ENCODE measurements at places on chromosomes 13 and 19.

DNA sequence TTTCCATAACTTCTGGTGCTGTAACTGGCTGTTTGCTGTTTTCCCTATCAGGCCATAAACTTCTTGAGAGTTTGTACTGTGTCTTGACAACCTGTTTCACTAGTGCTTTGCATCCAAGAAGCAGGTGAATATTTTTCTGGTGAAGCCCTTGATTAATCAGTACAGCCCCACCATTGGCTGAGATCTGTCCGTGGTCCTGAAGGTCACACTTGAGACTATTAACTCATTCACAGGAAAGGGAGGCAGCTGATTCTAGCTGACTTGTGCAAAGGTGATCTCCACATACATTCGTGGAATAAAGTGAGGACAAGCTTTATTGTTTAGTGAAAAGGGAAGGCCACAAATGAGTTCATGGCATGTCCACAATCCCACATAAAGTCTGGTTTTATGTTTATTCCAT is 61.4 kb upstream of the ZNF835 start:
- no peak for DNase-seq

DNA sequence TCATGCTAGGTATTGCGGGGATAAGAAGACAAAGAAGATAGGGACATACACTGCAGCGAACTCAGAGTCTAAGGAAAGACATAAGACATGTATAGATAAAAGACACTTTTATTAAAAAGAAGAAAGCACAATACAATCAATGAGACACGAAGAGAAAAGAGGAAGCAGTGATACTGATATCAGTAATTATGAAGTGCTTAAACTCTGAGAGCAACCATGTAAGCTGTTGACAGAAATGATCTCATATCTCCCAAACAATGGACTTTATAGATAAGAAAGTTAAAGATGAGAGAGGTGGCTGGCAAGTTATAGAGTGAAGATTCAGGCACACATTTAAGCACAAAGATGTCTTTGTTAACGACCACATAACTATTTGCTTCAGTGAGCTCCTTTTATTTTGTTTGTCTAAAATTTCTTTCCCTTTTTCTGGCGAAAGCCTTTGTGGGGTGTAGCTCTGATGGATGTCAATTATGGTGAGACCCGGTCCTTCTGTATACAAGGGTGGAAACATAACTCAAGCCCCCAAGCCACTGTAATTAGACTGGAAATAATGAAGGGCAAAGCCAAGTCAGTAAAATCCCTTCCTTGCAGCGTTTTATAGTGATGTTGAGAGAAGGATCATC is 818.0 kb upstream of the SLC10A2 start:
- no peak for DNase-seq

DNA sequence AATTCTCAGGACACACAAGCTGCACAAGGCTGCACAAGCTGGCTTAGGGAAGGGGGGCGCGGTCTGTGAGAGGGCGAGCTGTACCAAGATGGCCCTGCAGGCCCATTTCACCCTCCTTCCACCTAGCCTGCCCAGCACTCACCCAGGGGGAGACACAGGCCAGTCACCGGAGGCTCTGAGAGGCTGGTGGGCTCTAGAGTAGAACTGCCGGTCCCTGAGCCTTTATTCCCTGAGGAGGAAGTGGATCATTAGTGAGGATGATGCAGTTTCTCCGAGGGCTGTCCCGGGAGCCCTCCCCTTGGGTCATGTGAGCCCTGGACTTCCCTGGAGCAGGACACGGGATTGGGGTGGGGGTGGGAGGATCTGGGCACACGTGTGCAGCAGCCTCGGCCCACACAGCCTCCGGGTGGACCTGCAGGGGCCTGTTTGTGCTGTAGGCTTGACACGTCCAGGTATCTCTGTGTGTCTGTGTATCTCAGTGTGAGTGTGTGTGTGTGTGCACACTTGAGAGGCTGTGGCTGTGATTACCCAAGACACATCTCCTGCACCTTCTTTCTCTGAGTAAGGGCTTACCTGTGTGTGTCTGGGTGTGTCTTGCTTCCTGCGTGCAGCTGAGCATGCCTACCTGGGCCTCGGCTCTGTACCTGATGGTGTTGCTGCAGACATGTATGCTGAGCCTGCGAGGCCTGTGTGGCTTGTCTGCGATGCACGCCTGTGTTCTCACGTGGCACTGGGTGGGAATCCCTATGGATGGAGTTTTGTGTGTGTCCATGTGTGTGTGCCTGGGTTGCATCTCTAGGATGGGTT is at the start of gene ACP5:
ACP5 (minus strand) TSS at position 195 of the 807 bp plus-strand sequence. CDS start 328 bp downstream, outside the sequence.
- DNase-seq, result no peak

DNA sequence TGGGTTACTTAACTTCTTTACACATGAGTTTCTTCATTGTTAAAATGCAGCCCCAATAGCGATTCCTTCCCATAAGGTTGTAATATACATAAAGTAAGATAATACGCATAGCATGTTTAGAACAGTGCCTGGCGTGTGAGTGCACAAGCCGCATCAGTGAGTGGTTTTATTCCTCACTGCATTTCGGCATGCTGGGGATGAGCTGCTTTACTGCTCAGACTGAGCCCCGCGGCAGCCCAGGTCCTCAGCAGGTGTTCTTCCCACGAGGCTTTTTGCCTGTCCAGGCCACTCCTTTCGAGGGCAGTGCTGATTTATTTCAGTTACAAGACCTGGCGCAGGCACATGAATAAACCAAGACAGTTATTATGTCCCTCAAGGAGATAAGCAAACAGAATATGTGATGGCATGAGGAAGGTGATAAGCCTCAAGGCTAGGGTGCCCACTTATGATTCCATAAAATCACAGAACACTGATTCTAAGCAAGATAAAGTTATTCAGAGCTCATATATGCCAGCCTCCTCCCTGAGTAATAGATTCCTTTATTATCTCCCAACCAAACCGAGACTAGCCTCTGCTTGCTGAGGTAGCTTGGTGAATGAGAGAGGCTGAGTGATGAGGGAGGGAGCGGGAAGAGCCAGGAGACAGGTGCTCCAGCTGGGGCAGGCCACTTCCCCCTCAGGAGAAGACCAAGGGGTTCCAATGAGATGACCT is 505.5 kb downstream of the DIAPH3 start:
- DNase-seq, result no peak

DNA sequence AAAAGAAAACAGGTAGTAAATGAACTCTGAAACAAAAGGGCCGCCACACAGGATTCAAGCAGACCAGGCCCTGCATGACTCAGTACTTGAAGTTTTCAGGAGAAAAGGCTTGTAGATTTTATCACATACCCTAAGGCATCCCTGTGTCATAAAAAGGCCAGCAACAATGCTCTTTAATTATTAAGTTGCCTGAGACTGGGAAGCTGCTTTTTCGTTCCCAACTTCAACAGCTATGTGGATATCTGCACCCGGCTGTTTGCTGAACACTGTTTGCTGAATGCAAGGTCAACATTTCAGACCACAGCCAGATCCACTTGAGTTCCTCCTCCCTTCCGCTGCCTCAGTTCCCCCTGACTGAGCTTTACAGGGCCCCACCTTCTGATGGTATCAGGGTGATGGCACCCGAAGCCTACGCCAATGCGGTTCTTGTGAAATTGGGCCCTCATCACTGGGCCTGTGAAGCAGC is 6.1 kb upstream of the ECH1 start:
- DNase-seq, result no peak

DNA sequence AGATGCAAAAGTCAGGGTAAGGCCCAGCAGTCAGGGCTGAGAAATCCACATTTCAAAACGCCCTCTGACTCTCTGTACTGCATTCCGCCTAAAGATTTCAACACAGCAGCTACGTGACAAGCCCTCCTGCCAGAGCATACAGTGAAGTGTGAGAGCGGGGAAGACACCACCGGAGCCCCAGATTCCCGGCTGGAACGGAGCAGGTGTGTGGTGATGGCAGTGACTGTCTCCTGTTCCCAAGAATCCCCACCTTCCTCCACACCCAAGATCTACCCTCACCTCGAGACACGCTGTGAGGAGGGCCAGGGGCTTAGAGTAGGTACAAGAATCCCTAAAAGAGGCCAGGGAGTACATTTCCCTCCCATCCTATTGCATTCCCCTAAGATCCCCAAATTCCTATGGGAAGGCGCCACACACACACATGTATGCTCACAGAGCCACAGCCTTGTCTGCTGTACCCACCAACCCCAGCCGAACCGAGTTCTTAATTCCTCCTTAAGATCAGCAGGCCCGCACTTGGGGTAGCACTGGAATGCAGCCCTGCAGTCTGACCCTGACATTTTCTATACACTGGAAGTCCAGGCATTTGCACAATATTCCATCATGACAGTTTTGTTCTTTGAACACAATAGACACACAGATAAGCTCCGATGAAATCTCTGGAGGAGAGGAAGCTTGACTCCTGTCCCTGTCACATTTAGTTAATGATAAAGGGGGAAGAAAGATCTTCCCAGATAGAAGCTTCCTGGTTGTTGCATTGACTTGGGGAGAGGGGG is 102.9 kb downstream of the FOXO1 start:
- no peak for DNase-seq

DNA sequence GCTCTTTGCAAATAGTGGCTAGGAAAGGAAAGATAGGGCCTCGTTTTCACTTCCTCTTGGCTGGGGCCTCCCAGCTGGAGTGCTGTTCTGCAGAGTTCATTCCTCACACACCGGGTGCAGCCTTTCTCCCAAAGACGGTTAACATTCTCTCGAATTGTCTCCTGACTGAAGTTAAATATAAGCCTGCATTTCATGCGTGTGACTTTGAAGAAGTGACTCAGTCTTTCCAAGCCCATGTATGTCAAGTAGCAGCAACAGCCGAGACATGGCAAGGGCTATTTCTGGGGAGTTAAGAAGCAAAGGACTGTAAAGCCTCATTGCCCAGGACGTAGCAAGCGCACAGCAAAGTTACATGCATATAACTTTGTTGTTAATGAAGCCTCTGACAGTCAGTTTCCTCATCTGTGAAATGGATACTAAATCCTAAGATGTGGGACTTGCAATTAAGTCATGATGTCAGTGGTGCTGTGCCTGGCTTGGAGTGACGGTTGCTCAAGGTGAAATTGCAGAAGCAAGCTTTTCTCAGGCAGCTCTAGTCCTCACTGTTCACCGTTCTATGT is 502.4 kb downstream of the MYO16 start:
- DNase-seq, result no peak

- DNase-seq, result no peak
Observed at GRCh38 chr19:1844513-1845124, 3.7 kb downstream of the REXO1 start.

GRCh38 chr13:22187329-22187728 is 516.5 kb downstream of the FGF9 start:
- no peak for DNase-seq

DNA sequence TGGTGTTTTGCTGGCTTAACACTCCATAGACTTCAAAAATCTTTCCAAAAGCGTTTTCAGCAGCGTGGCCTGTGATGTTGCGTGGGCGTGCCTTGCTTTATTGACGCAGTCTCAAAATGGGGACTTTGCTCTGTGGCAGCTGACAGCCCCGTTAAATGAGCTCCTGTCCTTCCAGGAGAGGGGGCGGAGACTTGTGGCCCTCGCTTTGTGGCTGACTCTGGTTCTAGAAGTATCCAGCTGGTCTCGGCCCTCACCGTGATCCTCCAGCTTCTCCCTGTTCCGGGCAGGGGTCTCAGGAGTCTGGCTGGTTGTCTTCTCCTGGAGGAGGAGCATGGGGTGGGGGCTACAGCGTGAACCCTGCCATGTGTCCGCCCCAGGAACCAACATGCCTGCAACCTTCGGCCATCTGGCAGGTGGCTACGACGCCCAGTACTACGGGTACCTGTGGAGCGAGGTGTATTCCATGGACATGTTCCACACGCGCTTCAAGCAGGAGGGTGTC is 8.4 kb upstream of the ZNF554 start:
- DNase-seq, result no peak

- DNase-seq, result no peak
Observed at GRCh38 chr19:52034051-52034728, 6.0 kb upstream of the ZNF614 start.

DNA sequence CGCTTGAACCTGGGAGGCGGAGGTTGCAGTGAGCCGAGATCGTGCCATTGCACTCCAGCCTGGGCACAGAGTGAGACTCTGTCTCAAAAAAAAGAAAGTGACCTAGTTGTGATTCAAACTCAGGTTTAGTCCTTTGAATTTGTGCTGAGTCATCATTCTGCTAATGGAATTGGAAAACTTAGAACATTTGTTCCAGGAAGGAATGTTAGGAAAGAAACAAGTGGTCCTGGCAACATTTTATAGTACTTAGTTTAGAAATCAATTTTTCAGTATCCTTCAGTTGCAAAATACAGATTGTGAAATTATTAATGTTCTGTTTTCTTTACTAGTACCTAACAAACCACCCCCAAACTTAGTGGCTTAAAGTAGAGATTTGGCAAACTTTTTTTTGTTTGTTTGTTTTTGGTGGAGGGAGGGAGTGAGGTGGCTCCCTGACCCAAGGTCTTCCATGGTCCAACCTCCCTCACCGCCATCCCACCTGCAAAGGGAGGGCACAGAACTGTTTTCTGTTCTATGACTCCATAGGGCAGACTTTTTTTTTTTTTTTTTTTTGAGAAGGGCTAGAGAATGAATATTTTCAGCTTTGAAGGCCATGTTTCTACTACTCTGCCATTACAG is 9.2 kb upstream of the SULT2A1 start:
- DNase-seq, result no peak

GRCh38 chr19:43532571-43532961 is 422 bp upstream of the ZNF575 start:
- no peak for DNase-seq

GRCh38 chr13:78816592-78816991 is 157.6 kb upstream of the OBI1 start:
- no peak for DNase-seq

GRCh38 chr13:32056316-32056715 is 24.7 kb downstream of the FRY start:
- DNase-seq, result no peak

GRCh38 chr13:52399708-52400107 is 6.3 kb downstream of the THSD1 start:
- no peak for DNase-seq

GRCh38 chr13:50334944-50335343 is 319.7 kb downstream of the KCNRG start:
- DNase-seq, result no peak

GRCh38 chr19:18340990-18341868 is 831 bp downstream of the PGPEP1 start:
- no peak for DNase-seq

DNA sequence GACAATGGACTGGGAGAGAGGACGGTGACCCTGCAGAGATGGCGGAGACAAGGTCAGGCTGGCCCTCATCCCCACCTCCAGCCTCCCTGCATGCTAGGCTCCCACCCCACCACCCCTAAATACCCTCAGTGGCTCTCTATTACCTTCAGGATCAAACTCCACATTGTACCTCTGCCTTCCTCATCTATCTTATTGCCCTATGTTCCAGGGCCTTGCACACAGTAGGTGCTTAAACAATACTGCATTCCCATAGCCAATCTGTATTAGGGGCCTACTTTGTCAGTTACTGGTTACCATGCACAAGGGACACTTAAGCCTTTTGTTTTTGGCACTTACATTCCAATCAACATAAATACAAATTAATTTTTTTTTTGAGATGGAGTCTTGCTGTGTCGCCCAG is 6.5 kb downstream of the PALM3 start:
- no peak for DNase-seq

GRCh38 chr13:39353988-39354387 is 249.0 kb downstream of the LHFPL6 start:
- DNase-seq, result peak; percentile 15

- no peak for DNase-seq
Observed at GRCh38 chr13:98557937-98558792, 18.7 kb downstream of the STK24 start.

Data from fibroblast of skin of left quadriceps (primary cell).